C1 segment of cervical spinal cord (tissue), 14 donors: ENCODE measurements at places on chromosomes 5 and 9.

- no peak for DNase-seq
Observed at GRCh38 chr5:176901260-176902101, 2.3 kb upstream of the HK3 start.

GRCh38 chr9:71242081-71242480, 120.7 kb upstream of the TRPM3 start:
- no peak for DNase-seq

DNA sequence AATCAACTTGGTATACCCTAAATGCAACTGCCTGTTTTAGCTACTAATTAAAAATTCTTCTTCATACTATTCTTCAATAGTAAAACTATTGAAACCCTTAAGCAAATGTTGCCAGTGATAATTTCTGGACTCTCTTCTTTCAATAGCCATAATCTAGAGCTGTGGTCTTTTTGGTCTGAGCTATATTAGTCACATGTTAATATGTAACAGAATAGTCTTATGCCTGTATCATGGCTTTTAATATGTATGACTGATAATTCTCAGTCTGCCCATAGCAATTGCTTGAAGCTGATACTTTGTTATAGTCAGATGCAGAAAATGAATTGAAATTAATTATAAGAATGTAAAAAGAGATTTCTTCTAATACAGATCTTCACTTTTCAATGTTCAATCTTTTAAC, 1871.9 kb upstream of the CDH6 start:
- no peak for DNase-seq

- no peak for DNase-seq
Observed at GRCh38 chr5:2187687-2188086, 305.0 kb upstream of the IRX4 start.

- no peak for DNase-seq
Observed at GRCh38 chr9:109421026-109421970, 76.8 kb downstream of the PTPN3 start.

GRCh38 chr9:69743930-69744329, 15.9 kb downstream of the PTAR1 start:
- DNase-seq, result no peak

DNA sequence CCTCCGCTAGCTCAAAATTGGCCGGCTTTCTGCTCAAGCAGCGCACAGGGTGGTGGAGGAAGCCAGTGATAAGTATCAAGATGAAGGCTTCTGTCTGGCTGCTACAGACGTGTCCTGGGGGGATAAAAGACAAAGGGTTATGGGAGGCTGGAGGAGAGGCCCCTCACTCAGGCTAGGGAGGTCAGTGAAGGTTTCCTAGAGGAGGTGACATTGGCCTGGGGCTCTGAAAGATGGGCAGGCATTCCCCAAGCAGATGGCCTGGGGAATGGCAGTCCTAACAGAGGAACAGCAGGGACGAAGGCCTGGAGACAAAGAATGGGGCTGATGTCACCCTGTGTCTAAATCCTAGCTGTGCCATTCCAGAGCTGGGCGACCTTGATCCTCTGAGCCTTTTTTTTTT, 32.3 kb downstream of the OLFML2A start:
- DNase-seq, result no peak

DNA sequence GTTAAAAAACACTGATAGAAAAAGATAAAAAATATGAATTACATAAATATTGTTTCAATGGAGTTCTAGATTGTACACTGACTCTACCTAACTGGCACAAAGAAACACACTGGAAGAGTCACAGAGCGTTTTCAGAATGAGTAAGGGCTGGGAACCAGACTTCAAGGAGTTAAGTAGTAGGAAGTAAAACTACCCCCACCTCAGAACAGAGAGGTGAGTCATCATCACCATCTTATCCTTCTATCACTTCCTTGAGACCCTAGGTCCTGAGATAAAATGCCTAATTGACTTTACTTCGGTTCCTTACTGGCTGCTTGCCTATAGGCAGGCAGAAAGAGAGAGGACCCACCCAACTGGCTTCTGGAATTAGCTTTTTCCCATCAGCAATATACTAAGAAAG, 79.7 kb downstream of the ELAVL2 start:
- no peak for DNase-seq

- no peak for DNase-seq
Observed at GRCh38 chr9:27151693-27152404, 42.8 kb downstream of the TEK start.

GRCh38 chr9:111056538-111056937, 18.3 kb upstream of the LPAR1 start:
- no peak for DNase-seq

DNA sequence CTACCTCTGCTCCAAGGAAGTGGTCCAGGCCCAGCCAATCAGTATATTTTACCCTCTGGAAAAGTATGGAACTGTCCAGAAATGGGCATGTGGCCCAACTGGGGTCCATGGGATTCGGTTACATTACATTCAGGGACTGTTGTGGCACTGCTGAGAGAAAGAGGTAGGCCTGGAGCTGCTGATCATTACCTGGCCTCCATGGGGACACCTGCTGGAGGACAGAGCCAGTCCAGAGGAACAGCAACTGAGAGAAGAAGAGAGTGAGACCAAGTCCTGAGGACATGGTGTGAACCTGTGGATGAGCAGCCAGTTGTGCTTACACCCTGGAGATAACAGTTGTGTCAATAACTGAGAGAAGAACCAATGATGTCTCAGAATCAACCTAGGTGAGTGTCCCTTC, 48.2 kb downstream of the HMHB1 start:
- DNase-seq, result no peak

GRCh38 chr5:156020647-156021046, 306.3 kb upstream of the SGCD start:
- no peak for DNase-seq

DNA sequence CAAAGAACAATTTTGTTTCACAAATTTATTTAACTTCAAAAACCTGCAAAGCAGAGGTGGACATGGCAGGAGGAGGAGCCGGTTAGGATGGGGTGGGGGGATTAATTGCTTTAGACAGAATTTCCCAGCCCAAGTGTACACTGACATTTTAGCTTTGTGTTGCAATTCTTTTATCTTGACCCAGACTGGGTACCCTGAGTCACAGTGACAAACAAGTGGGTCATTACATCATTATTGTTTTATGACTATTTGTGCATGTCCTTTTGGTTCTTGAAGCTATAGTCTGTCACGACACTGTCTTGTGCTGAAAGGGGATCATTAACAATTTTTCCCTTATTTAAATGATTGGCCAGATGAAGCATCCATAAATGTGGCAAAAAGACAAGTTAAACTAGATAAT, 84.5 kb upstream of the VCAN start:
- DNase-seq, result no peak

DNA sequence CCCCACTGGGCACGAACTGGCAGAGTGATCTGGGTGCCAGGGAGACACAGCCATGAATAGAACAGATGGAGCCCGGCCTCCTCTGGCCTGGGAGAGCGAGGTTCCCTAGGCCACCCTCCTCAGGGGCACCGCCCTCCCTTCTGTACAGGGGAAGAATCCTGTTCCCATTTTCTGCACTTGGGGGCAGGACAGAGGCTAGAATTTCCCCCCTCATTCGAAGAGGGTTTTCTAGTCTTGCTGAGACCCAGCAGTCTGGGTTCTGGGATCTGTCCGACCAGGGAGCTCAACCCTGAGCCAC, 52.7 kb downstream of the COL5A1 start:
- no peak for DNase-seq

GRCh38 chr5:82765765-82766164, 311.4 kb downstream of the TMEM167A start:
- DNase-seq, result no peak

GRCh38 chr9:110025551-110026170, 182.3 kb downstream of the C9orf152 start:
- no peak for DNase-seq

GRCh38 chr9:115988701-115989100, 164.9 kb upstream of the PAPPA start:
- DNase-seq, result no peak

DNA sequence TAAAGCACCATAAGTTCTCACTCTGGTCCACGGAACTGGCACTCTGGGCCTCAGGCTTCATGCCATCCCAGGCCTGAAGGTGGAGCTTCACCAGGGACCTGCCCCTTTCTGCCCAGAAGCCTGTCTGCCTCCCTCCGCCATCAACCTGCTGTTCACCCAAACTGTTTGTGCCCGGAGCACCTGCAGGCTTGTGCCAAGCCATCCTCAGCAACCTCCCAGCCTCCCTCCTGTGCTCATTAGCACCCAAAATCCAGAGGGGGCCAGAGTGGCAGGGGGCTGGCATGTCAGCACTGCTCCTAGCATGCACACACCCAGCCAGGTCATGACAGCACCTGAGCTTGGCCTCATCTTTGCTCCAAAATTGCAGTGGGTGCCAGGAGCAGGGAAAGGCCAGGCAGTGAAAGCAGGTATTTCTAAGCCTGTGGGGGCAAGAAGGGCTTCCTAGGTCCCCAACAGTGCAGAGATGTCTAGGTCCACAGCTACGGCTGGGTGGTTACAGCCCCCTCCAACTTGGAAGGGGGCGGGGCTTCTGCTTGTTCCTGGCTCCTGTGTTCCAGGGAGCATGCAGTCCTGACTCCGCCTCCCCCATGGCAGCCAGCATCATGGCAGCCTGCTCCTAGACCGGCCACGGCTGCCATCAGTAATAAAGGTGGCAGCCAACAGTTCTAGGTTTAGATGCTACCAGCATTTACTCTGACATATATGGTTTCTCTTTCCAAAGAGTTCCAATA, 85.1 kb downstream of the GIN1 start:
- no peak for DNase-seq
